Inflammatory macrophage treated with lipopolysaccharide for 4 hours (primary cell): ENCODE measurements at places on chromosomes 5 and 9.

DNA sequence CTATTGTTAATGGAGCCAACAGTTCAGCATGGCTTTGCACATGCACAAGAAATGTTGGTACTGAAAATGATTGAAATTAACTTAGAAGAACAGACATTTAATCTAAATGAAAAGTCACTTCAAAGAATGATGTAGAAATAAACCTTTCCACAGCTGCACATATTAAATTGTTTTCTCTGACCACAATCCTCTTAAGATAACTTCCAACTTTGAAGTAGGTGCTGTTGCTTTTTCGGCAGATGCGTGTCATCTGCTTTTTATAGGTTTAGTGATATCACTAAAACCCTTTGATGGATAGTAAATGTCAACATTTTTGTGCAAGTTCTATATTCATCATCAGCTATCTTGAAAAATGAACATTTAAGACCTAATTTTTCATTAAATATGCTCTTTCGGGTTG lies 25.3 kb upstream of the SLC1A3 start:
- no peak for DNase-seq

- no peak for DNase-seq
These were observed 5.9 kb downstream of the SSNA1 start for GRCh38 chr9:137194388-137194787.

DNA sequence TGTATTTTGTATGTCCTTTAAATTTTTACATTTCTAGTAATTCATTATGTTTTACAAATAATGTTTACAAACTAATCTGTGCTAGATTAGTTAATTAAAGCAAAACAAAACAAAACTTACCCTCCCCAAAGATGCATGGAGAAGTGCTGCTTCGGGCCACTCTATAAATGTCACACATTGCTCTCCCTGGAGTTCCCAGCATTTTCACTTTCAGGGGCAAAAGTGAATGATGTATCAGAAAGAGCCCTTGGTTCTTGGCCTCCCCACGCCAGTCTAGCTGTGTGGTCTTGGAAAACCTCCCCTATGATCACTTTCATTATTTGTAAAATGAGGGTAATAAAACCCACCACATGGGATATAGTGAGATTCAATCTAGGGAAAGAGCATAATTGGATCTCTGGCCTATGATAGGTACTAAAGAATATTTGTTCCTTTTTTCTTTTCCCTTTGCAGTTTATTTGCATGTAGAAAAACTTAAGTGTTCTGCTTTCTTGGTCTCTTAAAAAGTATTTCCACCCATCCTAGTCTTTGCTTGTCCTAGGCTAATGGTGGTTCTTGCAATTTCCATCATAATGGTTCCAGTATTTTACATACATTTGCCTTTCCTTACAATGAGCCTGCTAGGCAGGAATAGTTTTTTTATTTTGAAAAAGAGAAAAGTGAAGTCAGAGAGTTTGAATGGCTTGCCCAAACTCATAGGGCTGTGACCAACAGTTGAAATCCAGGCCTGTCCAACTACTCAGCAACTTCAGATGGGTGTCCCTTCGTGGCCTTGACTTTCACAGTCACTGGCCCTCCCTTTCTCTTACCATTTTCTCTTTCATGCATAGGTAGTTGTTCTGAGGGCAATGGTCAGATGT lies 184.5 kb upstream of the KLF4 start:
- peak; percentile 63 for DNase-seq

DNA sequence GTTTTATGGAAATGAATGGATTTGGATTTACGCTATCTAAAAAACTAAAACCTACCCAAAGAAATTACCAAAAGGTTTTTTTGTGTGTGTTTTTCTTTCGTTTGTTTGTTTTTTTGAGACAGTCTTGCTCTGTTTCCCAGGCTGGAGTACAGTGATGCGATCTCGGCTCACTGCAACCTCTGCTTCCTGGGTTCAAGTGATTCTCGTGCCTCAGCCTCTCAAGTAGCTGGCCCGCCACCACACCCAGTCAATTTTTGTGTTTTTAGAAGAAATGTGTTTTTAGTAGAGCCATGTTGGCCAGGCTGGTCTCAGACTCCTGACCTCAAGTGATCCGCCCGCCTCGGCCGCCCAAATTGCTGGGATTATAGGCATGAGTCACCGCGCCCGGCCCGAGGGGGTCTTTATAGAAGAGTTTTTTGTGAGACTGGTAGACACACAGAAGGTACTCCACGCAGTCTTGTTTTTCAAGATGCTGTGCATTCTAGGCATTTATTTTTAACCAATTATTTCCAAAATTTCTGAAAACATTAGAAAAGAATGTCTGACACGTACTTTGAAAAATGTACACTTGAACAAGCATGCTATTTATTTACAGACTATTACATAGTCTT lies 75.7 kb downstream of the NR6A1 start:
- DNase-seq: no peak

GRCh38 chr5:62271370-62271769 lies 34.6 kb upstream of the KIF2A start:
- no peak for DNase-seq

DNA sequence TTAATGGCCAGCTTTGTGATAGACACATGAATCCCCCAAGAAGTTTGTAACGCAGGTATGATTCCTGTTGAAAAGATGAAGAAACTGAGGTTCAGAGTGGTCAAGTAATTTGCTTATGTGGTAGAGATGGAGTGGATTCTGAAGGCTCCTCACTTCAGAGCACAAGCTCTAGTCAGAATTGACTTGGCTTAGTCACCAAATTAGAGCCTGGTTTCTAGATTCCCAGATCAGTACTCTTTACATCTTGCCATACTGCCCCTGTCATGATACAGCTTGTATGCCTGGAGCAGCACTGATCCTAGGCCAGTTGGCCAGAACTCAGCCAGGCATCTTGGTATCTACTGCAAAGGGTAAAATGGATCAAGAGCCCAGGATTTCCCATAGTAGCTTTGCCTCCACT lies 284.4 kb upstream of the RFX3 start:
- no peak for DNase-seq

DNA sequence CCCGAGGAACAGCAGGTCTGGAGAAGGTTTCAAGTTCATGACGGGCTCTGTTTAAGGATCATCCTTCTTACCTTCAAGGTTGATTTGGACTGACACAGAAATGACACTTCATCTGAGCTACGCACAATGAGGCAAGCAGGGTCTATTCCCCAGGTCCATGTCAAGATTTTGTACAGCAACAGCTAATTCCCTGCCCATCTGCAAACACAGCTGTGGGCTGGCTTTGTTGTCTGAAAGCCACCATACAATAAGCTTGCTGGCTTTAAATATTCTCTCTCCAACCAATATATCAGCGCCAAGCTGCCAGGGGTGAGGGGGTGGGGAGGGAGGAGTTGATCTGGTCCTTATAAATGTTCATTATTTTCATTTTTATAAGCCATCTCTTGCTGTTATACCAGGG lies 92.0 kb downstream of the OTULIN start:
- no peak for DNase-seq

DNA sequence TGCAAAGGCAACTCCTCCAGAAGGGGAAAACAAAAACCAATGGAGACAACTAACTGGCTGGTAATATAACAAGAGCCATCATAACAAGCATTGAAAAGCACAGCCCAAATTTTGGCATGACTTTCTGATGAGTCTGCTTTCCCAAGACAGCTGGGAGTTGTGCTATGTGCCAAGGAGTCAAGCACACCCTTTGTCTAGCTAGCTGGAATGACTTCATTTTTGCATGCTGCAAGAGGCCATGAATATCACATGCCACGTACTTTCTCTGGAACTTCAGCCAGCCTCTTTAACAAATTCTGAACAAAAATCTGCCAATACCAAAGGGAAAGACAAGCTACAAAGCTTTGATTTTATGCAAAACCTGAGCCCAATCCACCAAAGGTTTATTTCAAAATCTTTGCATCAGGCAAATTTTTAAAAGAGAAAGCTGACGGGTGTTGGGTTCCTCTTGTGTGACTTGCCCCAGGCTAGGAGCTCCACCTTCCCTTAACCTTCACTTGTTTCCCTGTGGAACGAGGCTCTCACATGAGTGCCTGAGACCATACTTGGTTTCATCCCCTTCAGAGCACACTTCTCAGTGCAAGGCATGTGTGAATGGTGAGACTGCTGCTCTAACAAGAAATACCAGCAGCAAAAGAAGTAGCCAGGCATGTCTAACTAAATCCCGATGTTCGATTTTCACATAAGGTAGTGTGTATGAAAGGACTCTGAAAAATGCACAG lies 47.3 kb downstream of the S1PR3 start:
- DNase-seq: peak; percentile 61

DNA sequence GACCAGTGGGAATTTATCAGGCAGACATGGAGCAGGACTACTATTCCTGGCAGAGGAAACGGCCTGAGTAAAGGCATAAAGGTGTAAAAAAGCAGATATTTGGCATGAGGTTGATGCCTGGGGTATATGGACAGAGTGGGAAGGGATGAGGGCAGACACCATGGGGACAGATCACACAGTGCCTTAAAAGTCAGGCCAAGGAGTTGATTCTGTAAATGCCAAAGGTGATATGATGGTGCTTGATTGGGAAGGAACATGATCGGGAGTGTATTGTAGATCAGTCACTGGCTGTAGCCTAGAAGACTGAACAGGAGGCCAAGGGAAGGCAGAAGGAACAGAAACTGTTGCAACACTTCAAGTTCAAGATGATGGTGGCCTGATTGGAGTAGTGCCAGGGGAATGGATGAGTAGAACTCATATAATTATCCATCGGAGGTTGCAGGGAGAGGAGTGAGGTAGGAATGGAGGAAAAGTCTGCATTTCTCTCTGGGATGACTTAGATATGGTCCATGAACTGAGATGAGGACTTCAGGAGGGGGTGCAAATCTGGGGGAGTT lies 594.3 kb upstream of the KLF4 start:
- peak; percentile 82 for DNase-seq

- DNase-seq: no peak
These were observed 20.0 kb upstream of the MYOT start for GRCh38 chr5:137847687-137848086.

GRCh38 chr5:139588962-139589361 lies 27.8 kb downstream of the UBE2D2 start:
- DNase-seq: no peak

GRCh38 chr9:112809351-112809848 lies 58.8 kb downstream of the SNX30 start:
- DNase-seq: peak; percentile 86

DNA sequence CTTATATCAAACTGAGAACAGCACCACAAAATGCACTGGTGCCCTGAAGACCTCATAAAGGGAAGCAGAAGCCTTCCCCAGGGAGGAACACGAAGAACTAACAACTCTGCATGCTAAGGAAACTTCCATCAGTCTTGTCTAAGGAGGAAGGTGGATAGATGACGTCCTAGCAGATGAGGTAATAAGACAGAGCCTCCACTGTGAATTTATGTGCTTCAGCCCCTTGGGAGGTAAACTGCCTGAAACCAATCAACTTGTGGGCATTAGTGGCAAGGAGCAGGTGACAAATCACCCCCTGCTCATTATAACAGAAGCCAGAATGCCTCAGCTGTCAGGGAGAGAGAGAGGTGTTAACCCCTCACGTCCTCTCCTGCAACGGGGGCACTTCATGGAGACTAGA lies 48.9 kb upstream of the SPIN1 start:
- peak; percentile 41 for DNase-seq

GRCh38 chr5:77636641-77637169 lies 1.8 kb downstream of the OTP start:
- no peak for DNase-seq

GRCh38 chr9:132880324-132880661 lies 1.6 kb downstream of the SPACA9 start:
- no peak for DNase-seq

DNA sequence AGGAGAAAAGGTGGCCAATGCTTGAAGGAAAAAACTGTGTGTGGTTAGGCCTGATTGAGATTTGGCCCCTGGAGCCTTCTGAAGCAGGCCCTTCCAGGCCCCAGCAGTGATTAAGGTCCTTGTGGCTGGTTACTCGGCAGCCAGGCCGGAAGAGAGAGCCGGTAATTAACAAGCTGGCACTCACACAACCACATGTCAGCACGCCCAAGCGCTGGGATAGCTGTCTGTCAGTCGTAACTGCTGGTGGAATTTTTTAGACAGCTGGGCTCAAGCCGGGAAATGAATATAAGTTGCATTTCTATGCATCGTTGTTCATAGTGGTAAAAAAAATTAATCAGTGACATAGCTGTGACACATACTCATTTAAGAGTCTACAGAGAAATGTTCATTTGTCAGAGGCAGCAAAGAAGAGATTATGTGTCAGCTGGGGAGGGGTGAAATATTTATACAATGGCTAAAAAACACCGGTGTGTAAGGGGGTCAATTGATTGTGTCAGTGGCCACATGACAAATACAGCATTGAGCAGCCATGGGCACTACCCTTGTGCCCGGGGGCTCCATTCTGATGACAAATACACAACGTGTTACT lies 13.7 kb upstream of the ARAP3 start:
- no peak for DNase-seq

GRCh38 chr9:87607859-87608258 lies 110.2 kb downstream of the DAPK1 start:
- peak; percentile 84 for DNase-seq

- DNase-seq: peak; percentile 25
These were observed 22.6 kb downstream of the DBH start for GRCh38 chr9:133658442-133659431.

- no peak for DNase-seq
These were observed 122.1 kb upstream of the SPRY4 start for GRCh38 chr5:142446960-142447279.

DNA sequence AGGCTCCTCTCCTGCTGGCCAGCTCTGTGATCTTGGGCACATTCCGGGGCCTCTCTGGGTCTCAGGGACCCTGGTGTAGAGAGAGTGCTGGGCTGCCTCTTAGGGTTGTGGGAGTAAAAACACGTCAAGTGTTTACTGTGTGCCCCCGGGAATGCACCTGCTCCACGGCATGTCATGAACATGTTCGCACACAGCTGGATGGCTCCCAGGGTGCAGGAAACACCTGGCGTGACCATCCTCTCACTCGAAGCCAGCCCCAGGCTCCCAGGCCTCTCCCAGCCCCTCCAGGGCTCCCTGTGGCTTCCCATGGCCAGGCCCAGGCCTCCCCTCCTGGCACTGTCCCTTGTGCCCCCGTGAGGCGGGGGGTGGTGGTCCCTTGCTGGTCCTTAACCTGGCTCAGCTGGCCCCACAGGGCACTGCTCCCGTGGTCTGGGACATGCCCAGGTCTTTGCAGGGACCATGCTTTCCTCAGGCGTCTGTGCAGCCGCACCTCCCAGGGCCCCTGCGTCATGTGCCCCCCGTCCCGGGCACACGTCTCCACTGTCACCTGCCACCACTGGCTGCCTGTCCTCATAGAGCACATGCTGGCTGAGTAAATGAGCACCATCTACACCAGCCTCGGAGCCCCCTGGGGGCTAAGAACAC lies 44.9 kb downstream of the SLC6A3 start:
- no peak for DNase-seq

- no peak for DNase-seq
These were observed 75.1 kb upstream of the STXBP1 start for GRCh38 chr9:127537014-127537413.

- no peak for DNase-seq
These were observed 57.5 kb upstream of the RXRA start for GRCh38 chr9:134268747-134269146.

DNA sequence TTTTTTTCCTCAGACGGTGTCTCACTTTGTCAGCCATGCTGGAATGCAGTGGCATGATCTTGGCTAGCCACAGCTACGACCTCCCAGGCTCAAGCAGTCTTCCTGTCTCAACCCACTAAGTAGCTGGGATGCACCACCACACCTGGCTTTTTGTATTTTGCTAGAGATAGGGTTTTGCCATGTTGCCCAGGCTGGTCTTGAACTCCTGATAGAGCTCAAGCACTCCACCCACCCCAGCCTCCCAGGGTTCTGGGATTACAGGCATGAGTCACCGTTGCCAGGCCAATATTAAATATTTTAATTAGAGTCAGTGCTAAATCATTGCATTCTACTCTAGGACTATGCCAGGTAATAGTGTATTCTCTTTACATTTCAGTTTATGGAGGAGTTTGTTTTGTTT lies 41.5 kb downstream of the UBE2R2 start:
- no peak for DNase-seq
